ENCODE measurements at places on chromosomes 4 and X.

GRCh38 chrX:123223859-123224258 lies 39.8 kb downstream of the GRIA3 start:
- DNase-seq, result no peak

DNA sequence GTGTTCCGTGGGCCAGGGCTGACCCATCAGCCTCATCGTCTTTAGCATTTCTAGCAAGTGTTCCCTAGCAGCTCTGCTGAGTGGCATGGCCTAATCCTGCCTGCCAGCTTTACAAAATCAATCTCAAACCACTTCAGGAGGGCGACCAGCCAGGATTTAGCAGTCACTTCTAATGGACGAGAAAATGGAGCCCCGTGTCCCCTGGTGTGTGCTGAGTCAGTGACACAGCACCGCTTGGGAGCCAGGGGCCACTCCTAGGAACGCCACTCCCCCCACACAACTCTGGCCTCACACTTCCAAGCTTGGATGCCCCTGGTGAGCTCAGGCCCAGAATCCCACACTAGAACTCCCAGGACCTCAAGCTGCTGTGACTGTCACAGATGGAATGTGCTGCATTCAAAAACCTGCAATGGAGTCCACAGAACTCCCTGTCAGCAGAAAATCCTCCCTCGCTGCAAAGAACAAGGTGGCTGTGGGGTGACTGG lies 311.2 kb upstream of the GATB start:
- DNase-seq, result peak; percentile 84

DNA sequence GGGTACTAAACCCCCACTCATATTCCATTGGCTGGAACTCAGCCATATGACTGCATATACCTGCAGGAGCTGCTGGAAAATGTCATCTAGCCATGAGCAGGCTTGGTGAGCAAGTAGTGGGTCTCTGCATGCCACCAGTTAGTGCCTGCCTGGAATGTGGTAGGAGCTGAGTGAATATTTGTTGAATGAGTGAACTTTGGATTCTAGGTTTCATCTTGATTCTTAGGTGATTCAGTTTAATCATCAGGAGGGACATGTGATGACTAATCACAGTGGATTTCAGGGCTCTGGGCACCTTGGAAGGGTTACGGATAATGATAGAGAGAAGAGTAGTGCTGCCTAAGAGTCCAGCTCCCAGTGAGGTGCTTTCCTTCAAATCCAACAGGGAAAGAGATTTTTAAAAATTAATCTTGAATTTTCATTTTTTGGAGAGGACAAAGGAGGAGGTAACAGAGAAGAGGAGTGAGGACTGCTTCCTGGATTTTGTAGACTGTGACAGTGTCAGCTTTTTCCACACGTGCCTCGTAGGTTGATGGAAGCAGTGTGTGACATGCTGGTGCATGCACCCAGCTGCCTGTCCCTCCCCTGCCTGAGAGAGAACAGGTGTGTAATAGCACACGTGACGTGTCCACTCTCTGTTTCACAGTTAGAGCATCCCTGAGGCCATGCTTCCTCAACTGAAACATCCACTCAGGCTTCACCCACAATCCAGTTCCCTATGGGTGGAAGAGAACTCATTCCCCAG lies 30.4 kb downstream of the NHS start:
- no peak for DNase-seq

GRCh38 chrX:105658136-105658535 lies 164.2 kb upstream of the NRK start:
- DNase-seq, result no peak

- no peak for DNase-seq
Measured at GRCh38 chr4:70583952-70584834, 7.9 kb upstream of the AMBN start.

- DNase-seq, result no peak
Measured at GRCh38 chr4:67581208-67581857, 22.8 kb downstream of the STAP1 start.
